ENCODE measurements at places on chromosomes 4 and X. TPM values are rescaled to one million over a fixed set of nuclear protein-coding genes. Genes with fewer than 3 reads are reported as not detected.
A peak's percentile ranks its signal among the peaks of the same experiment; 100 is the strongest.

DNA sequence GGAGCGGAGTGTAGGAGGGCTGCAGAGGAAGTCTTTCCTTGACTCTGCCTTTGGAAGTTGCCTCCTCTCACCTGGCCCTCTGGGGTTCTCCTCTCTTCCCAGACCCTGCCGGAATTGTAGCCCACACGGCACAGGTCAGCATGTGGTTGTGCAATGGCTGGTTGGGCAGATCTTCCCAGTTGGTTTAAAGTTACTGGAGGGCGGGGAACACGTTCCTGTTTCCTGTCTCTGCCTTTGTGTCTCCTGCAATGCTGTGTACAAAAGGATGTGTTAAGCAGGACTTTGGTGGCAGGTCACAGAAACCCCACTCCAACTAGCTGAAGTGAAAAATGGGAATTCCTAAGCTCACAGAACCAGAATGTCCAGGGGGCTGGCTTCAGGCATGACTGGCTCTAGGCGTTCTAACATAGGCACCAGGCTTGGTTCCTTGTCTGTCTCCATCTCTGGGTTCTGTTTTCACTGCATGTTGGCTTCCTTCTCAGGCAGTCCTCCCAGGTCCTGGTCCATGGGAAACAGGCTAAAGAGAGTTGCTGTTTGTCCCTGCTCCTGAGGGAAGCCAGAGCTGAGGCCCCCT is 19.9 kb downstream of the SORCS2 start:
- H3K27me3 ChIP-seq = no peaks in the 10 kb centered on the region
- H3K36me3 ChIP-seq = no peaks in the 10 kb centered on the region
- peaks cover 7% of the 10 kb centered on the region for H3K4me1 ChIP-seq
- DNase-seq = no peak
- H3K4me3 ChIP-seq = no peak overlapping the region

- no peak within 1 kb of the TSS for H3K27ac ChIP-seq
- no peaks in the 10 kb centered on the region for H3K27me3 ChIP-seq
- no peak for DNase-seq
- no peaks in the 10 kb centered on the region for H3K36me3 ChIP-seq
- H3K4me1 ChIP-seq = no peaks in the 10 kb centered on the region
Measured at GRCh38 chrX:55220119-55220794, at the start of gene PAGE5. TSS of gene PAGE5 (plus strand) at chrX:55220346. CDS start at chrX:55221383, 1,037 bp downstream.

- DNase-seq = no peak
- H3K27me3 ChIP-seq = no peaks in the 10 kb centered on the region
- H3K36me3 ChIP-seq = no peaks in the 10 kb centered on the region
Measured at GRCh38 chrX:119624417-119624816, 18.2 kb upstream of the NKRF start.

- DNase-seq = no peak
- H3K36me3 ChIP-seq = no peaks in the 10 kb centered on the region
- no peaks in the 10 kb centered on the region for H3K4me1 ChIP-seq
- no peak overlapping the region for H3K27ac ChIP-seq
- no peaks in the 10 kb centered on the region for H3K27me3 ChIP-seq
- H3K4me3 ChIP-seq = no peak overlapping the region
Measured at GRCh38 chrX:153444333-153445011, 1.4 kb downstream of the TREX2 start.

- no peak overlapping the region for H3K27ac ChIP-seq
- no peaks in the 10 kb centered on the region for H3K27me3 ChIP-seq
- H3K36me3 ChIP-seq = no peaks in the 10 kb centered on the region
- H3K4me3 ChIP-seq = no peak overlapping the region
- no peak for DNase-seq
Measured at GRCh38 chrX:46327566-46328115, 217.6 kb downstream of the ZNF674 start.

DNA sequence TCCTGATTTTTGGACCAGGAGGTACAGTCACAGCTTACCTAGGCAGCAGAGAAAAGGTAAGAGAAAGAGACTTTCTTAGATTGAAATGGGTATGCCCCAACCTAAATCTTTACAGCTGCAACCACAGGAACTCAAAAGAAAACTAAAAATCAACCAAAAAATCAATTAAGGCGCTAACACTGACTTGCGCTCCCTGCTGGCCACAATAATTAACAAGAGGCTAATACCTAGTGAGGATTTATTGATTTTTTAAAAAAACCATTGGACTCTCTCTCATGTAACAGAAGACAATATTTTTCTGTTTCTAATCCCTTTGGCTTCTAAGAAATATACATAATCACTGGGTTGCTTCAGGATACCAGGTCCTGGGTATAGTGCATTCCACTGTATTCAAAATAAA is 153.9 kb upstream of the TENM3 start:
- no peaks in the 10 kb centered on the region for H3K36me3 ChIP-seq
- no peak overlapping the region for H3K27ac ChIP-seq
- no peaks in the 10 kb centered on the region for H3K4me1 ChIP-seq
- no peak overlapping the region for H3K4me3 ChIP-seq
- no peaks in the 10 kb centered on the region for H3K27me3 ChIP-seq

GRCh38 chr4:72323227-72323626 is 245.8 kb downstream of the ADAMTS3 start:
- no peak overlapping the region for H3K27ac ChIP-seq
- H3K4me1 ChIP-seq = no peaks in the 10 kb centered on the region
- no peak for DNase-seq
- no peaks in the 10 kb centered on the region for H3K36me3 ChIP-seq
- no peak overlapping the region for H3K4me3 ChIP-seq

DNA sequence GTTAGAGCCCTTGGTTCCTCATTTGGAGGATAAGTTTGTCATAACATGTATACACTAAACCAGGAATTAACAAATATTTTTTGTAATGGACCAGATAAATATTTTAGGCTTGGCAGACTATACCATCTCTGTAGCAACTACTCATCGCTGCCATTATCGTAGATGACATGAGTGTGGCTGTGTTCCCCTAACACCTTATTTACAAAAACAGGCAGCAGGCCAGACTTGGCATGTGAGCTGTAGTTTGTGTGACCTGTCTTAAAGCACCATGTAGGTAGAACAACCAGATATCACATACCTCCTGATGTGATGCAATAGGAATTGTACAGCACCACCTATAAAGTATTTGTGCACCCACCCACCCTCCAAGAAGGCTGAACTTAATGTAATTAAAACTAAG is 82.0 kb downstream of the RASGEF1B start:
- no peak for DNase-seq
- H3K36me3 ChIP-seq = no peaks in the 10 kb centered on the region

DNA sequence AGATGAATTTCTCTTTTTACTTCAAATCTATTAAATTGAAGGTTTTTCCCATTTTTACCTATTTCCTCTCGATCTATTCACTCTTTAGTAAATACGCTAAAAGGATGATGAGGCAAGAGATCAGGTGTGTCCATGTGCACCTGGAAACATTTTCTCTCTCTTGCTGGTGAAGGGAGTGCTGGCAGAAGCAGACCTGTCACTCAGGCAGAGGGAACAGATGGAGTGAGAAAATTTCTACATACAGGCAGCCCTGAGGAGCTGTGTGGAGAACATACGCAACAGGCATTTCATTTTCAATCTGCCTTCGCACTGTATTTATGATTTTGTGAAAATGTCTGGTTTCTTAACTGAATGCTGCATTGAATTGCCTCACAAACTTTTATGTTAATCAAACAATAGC is 249.5 kb downstream of the GPM6A start:
- no peaks in the 10 kb centered on the region for H3K27me3 ChIP-seq
- no peak overlapping the region for H3K4me3 ChIP-seq
- no peak for DNase-seq
- no peaks in the 10 kb centered on the region for H3K4me1 ChIP-seq
- no peaks in the 10 kb centered on the region for H3K36me3 ChIP-seq
- H3K27ac ChIP-seq = no peak overlapping the region

GRCh38 chrX:154809939-154810665 is 4.8 kb upstream of the MPP1 start:
- no peak overlapping the region for H3K4me3 ChIP-seq
- H3K27ac ChIP-seq = no peak overlapping the region

DNA sequence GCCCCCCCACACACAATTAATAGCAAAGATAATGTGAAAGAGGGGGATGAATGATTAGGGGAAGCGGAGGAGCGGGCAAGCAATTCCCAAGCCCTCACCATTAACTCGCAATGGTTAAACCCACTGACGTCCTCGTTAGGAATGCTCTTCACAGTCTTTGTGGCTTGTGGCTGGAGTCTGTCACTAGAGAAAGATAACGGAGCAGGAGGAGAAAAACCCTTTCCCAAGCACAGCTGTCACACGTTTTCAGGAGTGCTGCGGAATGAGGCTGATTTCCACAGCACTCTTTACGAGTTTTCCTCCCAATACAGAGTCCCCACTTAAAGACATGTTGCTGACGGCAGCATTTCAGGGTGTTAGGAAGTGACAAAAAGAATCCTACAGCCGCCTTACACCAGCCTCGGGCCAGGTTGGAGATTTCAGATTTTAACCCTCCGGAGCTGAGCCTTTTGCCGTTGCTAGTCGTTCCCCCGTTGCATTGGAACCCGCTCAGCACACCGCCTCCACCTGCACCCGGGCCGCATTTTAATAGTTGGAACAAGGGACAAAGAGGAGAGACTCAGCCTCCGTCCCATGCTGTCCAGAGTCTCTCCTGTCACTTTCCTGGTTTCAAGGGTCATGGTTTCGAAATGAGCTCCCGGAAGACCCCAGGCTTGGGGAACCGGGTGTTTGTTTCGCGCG is 92.2 kb downstream of the GEMIN8 start:
- no peak overlapping the region for H3K27ac ChIP-seq
- peaks cover 54% of the 10 kb centered on the region for H3K27me3 ChIP-seq
- no peaks in the 10 kb centered on the region for H3K36me3 ChIP-seq
- H3K4me3 ChIP-seq = peak overlapping the region; percentile 41
- H3K4me1 ChIP-seq = no peaks in the 10 kb centered on the region
- no peak for DNase-seq

DNA sequence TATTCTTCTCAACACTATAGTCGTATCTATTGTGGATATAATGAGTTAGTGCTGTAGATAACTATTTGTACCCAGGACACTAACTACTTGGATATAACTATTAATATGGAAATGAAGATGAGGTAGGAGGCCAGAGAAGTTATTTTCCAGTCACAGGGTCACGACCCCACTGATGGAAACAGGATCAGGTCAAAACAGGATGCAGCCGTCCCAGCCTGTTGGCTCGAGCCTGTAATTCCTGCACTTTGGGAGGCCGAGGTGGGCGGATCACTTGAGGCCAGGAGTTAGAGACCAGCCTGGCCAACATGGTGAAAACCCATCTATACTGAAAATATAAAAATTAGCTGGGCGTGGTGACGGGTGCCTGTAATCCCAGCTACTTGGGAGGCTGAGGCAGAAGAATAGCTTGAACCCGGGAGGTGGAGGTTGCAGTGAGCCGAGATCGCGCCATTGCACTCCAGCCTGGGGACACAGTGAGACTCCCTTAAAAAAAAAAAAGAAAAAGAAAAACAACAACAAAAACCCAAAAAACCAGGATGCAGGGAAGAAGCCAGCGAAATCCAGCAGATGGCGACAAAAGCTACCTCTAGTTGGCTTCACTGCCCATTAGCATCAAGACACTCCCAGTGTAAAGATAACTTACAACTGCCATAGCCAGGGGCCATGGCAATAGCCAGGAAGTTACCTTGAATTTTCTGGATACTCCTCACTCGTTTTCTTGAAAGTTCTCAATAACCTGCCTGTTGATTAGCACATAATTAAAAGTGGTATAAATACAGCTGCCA is 37.9 kb upstream of the NKAP start:
- no peaks in the 10 kb centered on the region for H3K27me3 ChIP-seq
- no peak overlapping the region for H3K4me3 ChIP-seq
- H3K27ac ChIP-seq = no peak overlapping the region
- no peaks in the 10 kb centered on the region for H3K36me3 ChIP-seq
- DNase-seq = no peak
- H3K4me1 ChIP-seq = no peaks in the 10 kb centered on the region

DNA sequence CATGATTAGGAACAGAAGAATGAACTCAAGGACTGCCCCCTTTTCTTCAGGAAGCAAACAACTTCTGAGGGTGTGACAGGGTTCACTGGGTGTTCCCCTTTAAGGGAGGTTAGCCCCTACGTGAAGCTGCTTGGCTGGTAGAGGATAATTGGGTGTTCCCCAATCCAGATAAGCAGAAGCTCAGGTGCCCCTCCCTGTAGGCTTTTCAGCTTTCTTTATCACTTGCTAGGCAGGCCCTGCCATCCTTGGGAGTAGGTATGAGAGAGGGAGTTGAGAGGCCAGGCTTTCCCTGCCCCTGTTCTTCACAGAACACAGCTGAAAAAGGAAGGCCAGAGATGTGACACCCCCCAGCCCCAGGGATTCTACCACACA is 44.2 kb downstream of the RTL9 start:
- DNase-seq = no peak
- H3K4me1 ChIP-seq = no peaks in the 10 kb centered on the region
- H3K36me3 ChIP-seq = no peaks in the 10 kb centered on the region
- no peak overlapping the region for H3K4me3 ChIP-seq
- H3K27me3 ChIP-seq = no peaks in the 10 kb centered on the region

- no peak overlapping the region for H3K4me3 ChIP-seq
- H3K4me1 ChIP-seq = no peaks in the 10 kb centered on the region
- no peaks in the 10 kb centered on the region for H3K36me3 ChIP-seq
- H3K27me3 ChIP-seq = no peaks in the 10 kb centered on the region
Measured at GRCh38 chr4:46949822-46950221, 40.8 kb upstream of the COX7B2 start.

DNA sequence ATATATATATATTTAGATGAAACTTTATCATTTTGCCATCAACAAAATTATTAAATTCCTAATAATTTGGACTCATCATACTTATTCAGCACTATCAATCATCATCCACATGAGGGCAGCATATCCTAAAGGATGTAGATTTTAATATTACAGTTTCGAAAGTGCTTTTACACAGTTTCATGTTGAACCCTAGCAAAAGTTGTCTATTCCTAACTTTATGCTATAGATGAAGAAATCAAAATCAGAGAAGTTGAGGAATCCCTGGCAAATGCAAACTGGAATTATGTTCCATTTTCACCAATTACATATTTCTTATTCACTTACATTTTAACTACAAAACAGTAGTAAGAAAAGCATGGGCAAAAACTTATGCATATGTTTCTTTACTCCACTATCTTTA is 36.6 kb upstream of the UGT2A1 start:
- H3K4me1 ChIP-seq = no peaks in the 10 kb centered on the region
- no peaks in the 10 kb centered on the region for H3K36me3 ChIP-seq
- no peaks in the 10 kb centered on the region for H3K27me3 ChIP-seq
- no peak for DNase-seq

DNA sequence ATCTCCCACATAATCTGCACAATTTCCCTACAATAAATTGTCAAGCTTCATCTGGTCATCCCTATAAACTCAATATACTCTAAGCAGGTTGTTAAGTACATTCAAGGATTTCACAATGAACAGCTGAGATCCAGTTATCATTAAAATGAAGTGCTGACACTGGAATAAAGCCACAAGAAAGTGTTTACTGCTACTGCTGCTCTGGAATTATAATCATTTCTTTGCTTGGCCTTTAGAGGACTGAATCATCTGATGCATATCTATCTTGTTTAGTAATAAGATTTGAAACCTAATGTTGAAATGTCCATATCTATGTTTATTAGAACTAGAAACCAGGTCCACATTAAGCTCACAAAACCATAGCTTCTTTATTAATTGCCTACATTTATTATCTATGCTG is 338.6 kb upstream of the ZFP42 start:
- no peaks in the 10 kb centered on the region for H3K4me1 ChIP-seq
- no peak overlapping the region for H3K27ac ChIP-seq

Gene NELFA
- total RNA-seq = 21.1 TPM

Gene KLHL15
- total RNA-seq = 9.3 TPM

Gene CXXC4
- 0.24 TPM for total RNA-seq

Gene CENPVL2
- total RNA-seq = not detected

Gene PWWP3B
- total RNA-seq = 3.2 TPM

Gene USP26
- not detected for total RNA-seq

Gene FGF5
- not detected for total RNA-seq

Gene ADGRL3
- total RNA-seq = 0.88 TPM
